Effector memory CD4-positive, alpha-beta T cell (primary cell): ENCODE measurements at places on chromosomes 1 and 21.

DNA sequence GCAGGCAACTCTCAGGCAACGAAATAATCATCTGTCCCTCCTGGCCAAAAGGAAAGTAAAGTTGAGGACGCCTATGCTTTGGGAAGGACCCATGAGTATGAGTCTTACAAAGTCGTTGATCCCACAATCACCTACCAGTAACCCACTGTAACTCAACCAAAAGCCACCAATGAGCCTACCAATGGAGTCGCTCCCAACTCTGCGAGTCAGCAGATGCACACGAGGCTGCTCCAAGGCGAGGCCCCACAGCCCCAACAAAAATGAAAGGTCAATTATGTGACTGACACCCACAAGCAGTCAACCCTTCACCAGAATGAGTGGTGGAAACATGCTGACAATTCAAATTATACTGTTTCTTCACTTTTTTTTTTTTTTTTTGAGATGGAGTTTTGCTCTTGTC lies 12.0 kb downstream of the SETD4 start:
- DNase-seq, result no peak

DNA sequence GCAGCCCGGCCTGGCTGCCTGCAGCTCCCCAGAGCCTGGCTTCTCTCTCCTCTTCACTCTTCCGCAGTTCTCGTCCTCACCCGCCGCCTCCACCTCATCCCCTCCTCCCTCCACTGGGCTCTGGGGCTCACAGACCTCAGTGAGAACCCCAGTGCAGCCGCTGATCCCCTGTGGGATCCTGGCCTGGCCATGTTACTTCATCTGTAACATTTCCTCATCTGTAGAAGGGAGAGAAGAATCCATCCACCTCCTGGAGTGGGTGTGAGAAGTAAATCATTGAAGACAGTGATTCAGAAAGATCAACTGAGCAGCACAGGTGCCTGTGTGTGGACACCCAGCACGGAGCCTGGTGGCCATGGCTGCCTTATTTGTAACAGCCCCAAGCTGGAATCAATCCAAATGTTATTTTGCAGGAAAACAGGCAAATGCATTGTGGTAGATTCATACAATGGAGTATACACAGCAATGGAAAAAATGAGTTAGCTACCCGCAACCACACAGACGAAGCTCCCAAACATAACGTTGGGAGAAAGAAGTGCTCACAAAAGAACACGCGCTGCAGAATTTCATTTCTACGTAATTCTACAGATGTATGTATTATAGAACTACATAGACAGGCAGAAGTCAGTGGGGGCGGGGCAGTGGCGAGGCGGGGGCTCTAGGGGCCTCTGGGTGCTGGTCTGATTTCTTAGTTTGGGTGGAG lies 8.7 kb downstream of the LAPTM5 start:
- no peak for DNase-seq

DNA sequence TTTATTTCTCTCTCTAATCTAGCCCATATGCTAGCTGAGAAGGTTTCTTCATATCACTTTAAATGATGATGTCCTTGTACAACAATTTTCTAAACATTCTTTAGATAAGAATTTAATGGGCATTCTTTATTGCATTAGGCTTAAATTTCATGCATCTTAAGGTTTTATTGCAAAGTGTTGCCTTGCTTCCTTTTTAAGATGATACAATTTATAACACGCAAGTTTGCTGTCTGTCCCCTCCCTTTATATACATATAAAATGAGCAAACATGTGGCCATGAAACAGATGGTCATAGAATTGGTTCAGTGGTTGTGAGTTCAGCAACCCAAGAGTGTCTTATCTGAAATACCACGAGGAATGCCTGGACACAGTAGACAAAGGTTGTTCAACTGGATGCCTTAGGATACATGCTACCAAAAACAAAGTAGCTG lies 12.1 kb downstream of the NBPF3 start:
- DNase-seq, result no peak

DNA sequence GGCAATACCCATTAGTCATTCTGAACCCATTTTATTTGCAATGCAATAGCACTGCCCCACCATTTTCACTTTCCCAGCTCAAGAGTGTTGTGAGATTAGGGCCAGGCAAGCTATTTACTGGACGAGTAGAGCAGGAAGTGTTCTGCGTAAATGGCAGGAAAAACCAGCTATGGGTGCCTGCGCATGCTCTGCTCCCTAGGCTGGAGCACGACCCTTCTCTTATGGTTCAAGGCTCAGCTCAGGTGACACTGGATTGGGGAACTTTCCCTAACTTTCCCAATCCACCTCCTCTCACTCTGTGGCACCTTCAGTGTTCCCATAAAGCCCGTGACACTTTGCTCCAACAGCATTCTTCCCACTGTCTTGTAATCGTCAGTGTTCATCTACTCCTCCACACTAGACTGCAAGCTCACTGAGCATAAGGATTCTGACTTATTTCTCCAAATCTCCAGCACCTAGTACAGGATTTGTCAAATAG lies 3.6 kb upstream of the MAN1A2 start:
- DNase-seq, result no peak

DNA sequence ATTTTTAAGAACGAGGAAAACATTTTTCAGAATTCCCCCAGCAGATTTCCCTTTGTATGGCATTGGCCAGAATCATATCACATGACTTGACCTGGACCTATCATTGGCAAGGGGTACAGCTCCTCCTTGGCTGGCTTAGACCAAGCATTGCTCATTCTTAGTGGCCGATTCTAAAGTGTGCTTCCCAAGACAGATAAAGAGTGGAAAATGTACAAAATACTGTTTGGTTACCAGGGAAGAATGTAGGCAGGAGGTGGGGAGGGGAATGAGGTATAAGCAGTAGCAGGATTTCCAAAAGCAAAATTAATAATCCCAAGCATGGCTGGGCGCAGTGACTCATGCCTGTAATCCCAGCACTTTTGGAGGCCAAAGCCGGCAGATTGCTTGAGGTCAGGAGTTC lies 75.6 kb upstream of the KRTAP11-1 start:
- DNase-seq, result no peak

- DNase-seq, result no peak
Measured at GRCh38 chr1:45685308-45686014, 872 bp downstream of the GPBP1L1 start.

DNA sequence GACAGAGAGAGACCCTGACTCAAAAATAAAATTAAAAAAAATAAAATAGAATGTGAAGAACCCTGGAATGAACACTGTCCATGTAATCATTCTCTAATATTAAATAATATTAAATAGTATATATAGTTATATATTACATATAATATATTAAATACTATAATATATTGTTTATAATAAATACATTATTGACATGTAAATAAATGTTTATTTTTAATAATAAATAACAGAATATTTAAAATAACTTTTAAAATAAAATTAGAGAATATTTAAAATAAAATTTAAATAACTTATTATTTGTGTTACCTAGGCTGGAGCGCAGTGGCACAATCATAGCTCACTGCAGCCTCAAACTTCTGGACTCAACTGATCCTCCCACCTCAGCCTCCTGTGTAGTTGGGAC lies 32.1 kb downstream of the TRAF5 start:
- no peak for DNase-seq

GRCh38 chr1:154414606-154415005 lies 9.5 kb downstream of the IL6R start:
- no peak for DNase-seq

GRCh38 chr21:32817208-32817607 lies 45.7 kb upstream of the PAXBP1 start:
- DNase-seq, result no peak

GRCh38 chr1:162857850-162858249 lies 3.1 kb downstream of the CCDC190 start:
- DNase-seq, result no peak

DNA sequence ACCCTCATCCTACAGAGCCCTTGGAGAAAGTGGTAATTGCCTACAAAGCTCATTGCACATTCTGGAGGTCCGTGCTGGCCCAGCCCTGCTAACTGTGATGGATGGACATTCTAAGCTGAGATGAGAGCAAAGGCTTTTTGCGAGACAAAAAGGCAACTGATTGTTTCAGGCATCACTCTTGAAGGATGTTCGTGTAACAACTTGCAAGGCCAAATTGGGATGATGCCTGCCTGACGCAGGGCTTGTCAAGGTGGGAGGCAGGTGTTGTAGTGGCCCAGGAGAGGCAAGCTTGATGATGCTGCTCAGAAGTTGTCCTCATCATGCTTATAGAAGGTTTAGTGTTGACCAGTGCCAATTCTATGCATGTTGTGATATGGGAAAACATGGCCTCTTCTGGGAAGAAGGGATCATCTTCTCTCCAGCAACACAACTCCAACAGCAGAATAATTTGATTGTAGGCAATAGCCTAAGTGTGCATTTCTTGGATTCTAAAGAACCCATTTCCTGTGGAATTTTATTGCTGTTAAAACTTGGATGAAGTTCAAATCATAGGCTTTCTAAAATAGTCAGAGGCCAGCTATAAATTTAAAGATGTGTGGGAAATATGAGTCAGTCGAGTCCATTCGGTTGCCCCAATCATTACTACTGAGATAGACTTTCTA lies 102.5 kb upstream of the COA6 start:
- DNase-seq, result no peak

DNA sequence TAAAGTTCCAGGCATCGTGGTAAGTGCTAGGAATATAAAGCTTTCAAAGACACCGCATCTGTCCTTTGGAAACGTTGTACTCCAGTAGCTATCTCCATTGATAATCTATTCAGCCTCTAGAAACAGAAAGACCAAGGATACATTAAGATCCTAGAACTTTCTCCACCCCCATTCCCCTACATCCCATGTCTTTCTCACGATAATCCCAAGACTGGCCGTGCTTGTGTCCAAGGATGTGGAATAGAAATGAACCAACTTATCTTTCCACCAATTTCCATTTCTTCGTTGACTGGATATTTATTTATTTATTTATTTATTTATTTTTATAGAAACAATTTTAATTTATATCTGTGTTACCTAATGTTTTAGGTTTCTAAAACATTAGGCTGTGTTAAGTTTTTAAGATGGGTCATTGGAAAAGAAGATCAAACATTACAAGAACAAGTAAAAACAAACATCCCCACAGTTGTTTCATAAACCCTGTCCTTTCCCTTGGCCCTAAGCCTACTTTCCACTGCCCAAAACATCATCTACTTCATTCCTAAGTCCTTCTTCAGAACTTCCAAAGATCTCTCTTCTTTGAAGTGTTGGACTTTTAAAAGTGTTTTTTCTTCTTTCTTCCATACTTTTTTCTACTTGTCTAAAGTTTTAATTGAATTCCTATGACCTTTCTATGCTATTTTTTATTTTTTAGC lies 39.7 kb downstream of the LRRC8C start:
- no peak for DNase-seq

DNA sequence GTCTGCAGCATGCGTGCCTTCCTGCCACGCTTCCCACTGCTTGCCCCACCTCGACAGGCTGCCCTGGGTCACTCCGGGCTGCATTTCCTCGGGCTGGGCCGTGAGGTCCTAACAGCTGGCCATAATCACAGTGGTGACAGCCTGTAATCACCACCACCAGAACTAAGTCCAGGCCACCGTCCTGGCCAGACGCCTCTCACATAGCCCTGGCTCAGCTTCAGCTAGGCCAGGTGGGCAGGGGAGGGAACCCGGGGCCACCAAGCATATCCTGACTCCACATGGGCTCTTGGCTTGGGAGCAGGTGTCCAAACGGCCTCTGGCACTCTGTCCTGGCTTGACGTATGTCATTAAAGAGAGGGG lies 229.5 kb downstream of the TRABD2B start:
- no peak for DNase-seq

DNA sequence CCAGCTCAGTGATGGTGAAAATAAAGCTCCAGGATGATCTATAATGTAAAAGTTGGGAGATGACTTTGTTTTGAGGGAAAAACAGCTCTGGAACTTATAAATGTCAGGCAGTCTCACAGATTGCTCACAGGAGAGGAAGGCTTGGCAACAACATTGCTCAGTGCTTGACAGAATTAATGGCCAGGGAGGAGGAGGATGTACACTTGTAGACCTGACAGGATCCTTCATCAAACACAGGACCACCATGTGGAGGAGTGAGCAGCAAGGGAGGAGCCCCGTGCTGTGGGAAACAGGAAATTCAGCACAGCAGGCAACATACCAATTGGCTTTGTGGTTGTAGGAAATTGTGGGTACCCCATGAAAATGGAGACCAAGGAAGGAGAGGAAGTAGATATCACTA lies 291.8 kb upstream of the CAMK1G start:
- no peak for DNase-seq

DNA sequence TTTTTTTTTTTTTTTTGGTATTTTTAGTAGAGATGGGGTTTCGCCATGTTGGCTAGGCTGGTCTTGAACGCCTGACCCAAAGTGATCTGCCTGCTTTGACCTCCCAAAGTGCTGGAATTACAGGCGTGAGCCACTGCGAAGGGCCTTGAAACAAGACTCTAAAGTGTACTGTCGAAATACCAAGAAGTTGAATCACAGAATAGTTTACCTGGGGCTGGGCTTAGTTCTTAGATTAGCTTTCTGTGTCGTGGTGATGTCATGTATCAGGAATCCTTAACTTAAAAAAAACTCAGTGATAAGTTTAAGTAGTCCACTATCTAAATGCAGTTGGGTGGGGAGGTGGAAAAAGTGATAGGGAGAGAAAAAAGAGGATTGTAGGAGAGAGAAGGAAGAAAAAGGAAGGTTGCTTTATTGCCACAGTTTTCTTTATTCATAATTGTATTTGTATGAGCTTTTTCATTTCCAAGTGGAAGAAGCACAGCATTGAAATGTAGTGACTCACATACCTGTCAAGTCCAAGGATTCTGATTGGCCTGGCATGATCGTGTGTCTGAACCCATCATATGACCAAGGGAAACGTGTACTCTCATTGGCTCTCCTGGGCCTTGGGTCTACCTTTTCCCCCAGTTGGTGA lies 13.4 kb downstream of the ITSN1 start:
- no peak for DNase-seq

DNA sequence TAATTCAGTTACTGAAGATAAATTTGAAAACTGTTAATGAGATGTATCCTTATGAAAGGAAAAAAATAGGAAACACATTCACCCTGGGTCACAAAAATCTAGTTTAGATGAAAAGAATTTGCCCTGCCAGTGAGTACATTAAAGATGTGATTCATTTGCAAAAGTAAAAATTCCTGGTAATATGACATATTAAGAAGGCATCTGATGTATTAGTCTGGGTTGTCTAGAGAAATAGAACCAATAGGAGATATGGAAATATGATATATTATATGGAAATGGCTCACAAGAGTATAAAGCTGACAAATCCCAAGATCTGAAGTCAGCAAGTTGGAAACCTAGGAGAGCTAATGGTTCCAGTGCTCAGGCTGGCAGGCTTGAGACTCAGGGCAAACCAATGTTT lies 153.8 kb downstream of the MRPL39 start:
- no peak for DNase-seq

GRCh38 chr1:187229496-187229895 lies 400.7 kb downstream of the PLA2G4A start:
- no peak for DNase-seq

- no peak for DNase-seq
Measured at GRCh38 chr1:29299446-29299845, 63.1 kb downstream of the PTPRU start.
